ENCODE measurements at places on chromosomes 5 and 9. TPM values are rescaled to one million over a fixed set of nuclear protein-coding genes. Genes with fewer than 3 reads are reported as not detected.

The HRH2 gene
- not detected for total RNA-seq

The COMMD10 gene
- total RNA-seq = 35.8 TPM

The HSD17B3 gene
- not detected for total RNA-seq

The STKLD1 gene
- 0.28 TPM for total RNA-seq

The OLFM1 gene
- total RNA-seq = 0.36 TPM

The TRAF2 gene
- 6.6 TPM for total RNA-seq

The ASS1 gene
- 31.1 TPM for total RNA-seq

GRCh38 chr9:121273064-121273775 lies 5.3 kb downstream of the GSN start:
- H3K27ac ChIP-seq = no peak overlapping the region
- H3K36me3 ChIP-seq = peaks cover 2% of the 10 kb centered on the region
- H3K27me3 ChIP-seq = no peaks in the 10 kb centered on the region
- H3K4me1 ChIP-seq = peaks cover 36% of the 10 kb centered on the region

DNA sequence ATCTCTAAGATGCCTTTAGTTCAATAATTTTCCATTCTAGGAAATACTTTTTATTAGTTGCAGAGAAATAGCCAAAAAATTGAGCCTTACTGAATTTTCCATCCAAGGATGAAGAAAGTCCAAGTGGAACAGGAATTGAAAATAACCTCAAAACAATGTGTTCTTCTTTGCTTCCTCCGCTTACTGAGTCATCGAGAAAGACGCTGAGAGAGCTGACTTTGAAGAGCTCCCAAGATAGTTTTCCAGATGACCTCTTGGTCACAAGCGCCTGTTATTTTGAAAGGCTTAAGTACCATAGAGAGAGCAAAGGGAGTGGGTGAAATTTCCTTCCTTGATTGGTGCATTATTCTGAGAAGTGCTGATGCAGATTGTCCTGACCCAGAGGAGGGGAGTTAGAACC lies 253.5 kb upstream of the ATP10B start:
- no peak overlapping the region for H3K4me3 ChIP-seq
- no peaks in the 10 kb centered on the region for H3K27me3 ChIP-seq
- H3K4me1 ChIP-seq = no peaks in the 10 kb centered on the region
- H3K27ac ChIP-seq = no peak overlapping the region
- no peak for DNase-seq
- H3K36me3 ChIP-seq = no peaks in the 10 kb centered on the region

DNA sequence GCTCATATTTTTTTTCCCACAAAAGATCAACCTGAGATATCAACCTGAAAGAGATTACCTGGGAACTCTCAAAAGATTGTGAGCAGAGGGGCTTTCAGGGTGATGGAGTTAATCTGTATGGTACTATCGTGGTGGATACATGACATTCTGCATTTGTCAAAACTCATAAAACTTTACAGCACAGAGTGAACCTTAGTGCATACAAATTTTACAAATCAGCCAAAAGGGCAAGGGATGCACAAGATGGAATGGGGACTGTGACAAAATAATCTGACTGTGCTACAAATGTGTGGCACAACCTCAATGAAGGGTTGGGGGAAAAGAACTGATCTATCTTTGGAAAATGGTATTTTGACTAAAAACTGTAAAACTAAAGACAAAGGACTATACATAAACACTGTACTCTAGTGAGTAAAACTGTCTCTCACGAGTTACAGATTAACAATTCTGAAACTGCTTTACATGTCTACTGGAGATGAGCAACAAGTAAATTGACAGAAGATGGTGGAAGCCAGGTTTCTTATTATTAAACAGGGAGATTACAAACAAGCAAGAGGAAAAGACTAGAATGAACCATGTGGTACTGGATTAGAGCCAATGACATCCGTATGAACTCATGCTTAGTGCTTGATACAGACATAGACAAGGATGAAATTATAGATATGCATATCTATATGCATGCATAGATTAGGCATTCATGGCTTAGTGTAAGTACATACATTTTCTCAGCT lies 24.8 kb upstream of the RLN1 start:
- no peaks in the 10 kb centered on the region for H3K27me3 ChIP-seq
- no peak overlapping the region for H3K27ac ChIP-seq

- no peaks in the 10 kb centered on the region for H3K27me3 ChIP-seq
- no peaks in the 10 kb centered on the region for H3K4me1 ChIP-seq
- DNase-seq = no peak
- no peak overlapping the region for H3K4me3 ChIP-seq
- no peak overlapping the region for H3K27ac ChIP-seq
Observed at GRCh38 chr9:78994471-78994870, 577.3 kb upstream of the TLE4 start.

DNA sequence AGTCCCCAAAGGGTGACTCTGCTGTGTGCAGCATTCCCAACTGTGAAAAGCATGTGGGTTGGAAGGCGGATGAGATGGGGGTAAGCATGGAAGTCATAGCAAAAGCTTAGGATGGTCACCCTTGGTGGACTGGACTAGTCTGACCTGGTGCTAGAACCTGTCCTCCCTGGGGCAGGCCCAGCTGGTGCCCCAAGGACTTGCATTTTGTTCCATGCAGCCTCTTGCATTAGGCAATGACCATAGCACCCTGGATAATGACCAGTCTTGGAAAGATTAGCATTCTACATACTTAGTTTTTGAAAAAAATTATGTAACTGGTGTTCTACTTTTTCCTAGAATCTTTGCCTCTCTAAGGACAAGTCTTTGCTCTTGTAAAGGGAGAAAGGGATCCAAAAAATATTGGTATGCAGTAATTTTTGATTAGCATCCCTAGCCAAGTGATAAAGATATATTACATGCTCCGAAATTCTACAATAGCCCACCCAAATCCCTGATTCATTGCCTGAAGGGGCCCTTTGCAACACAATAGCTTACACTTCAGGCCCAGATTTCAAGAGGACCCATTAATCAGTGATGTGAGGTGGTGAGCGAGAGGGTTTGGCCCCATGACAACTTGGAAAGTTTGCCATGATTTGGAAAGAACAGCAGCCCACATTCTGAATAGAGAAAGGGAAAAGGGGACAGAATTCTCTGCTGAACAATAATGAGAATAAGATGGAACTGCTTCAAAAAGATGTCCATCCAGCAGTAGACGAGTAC lies 93.3 kb upstream of the CD180 start:
- H3K27ac ChIP-seq = no peak overlapping the region
- H3K36me3 ChIP-seq = no peaks in the 10 kb centered on the region
- H3K4me3 ChIP-seq = no peak overlapping the region
- H3K4me1 ChIP-seq = peaks cover 3% of the 10 kb centered on the region

- peaks cover 24% of the 10 kb centered on the region for H3K36me3 ChIP-seq
- no peak overlapping the region for H3K4me3 ChIP-seq
- DNase-seq = peak; percentile 97
- H3K27ac ChIP-seq = peak overlapping the region; percentile 85
Observed at GRCh38 chr9:137083394-137084004, 3.3 kb upstream of the MAN1B1 start.

- no peaks in the 10 kb centered on the region for H3K36me3 ChIP-seq
- H3K27me3 ChIP-seq = no peaks in the 10 kb centered on the region
- H3K27ac ChIP-seq = peak overlapping the region; percentile 14
- H3K4me1 ChIP-seq = peaks cover 6% of the 10 kb centered on the region
Observed at GRCh38 chr5:122915717-122916461, 70.5 kb downstream of the SNX24 start.

DNA sequence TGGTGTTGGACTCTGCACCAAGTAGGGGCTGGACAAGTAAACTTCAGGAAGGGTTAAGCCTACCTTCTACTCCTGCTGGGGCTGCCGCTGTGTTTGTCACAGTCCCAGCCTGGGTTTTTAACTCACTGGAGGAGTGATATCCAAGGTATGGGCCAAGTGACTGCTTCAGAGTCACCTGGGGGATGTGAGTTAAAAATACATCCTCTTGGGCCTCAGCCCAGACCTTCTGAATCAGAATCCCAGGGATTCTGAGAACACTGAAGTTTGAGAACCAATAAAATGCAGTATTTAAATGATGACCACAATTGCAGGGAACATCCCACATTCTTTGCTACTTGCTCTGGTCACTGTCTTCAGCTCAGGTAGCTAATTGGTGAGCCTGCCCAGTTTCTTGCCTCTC lies 95.1 kb upstream of the DNAH5 start:
- peak overlapping the region; percentile 98 for H3K27ac ChIP-seq
- peaks cover 49% of the 10 kb centered on the region for H3K4me1 ChIP-seq
- H3K27me3 ChIP-seq = no peaks in the 10 kb centered on the region
- H3K4me3 ChIP-seq = no peak overlapping the region
- no peaks in the 10 kb centered on the region for H3K36me3 ChIP-seq
- DNase-seq = peak; percentile 84

DNA sequence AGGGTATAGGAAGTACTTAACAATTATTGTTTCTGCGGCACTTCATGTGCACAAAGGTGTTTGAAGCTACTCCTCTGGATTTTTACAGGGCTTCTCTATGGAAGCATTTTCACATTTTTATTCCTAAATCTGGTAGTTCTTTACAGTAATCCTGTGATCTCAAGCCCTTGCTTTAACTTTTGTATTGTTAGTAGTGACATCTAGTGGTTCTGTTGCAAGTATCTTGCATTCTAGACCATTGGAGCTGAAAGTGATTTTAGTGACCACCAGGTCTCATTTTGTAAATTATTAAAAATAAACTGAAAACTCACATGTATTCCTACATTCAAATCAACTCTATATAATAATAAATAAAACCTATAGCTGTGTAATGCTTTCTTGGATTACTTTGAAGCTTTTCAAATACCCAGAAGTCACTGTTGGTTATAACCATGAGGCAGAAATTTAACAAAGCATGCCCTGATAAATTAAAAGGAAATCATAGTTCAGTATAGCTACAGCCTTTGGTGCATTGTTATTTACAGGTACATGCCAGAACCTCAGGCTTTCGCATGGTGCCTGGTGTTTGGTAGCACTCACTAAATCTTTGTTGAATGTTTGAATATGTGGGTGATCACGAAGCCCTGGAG lies 18.9 kb downstream of the RPS23 start:
- no peaks in the 10 kb centered on the region for H3K36me3 ChIP-seq
- H3K27me3 ChIP-seq = no peaks in the 10 kb centered on the region
- no peak overlapping the region for H3K4me3 ChIP-seq
- peaks cover 1% of the 10 kb centered on the region for H3K4me1 ChIP-seq

GRCh38 chr5:25579111-25579510 lies 934.3 kb upstream of the CDH10 start:
- H3K36me3 ChIP-seq = no peaks in the 10 kb centered on the region
- no peaks in the 10 kb centered on the region for H3K27me3 ChIP-seq
- no peak for DNase-seq
- no peak overlapping the region for H3K27ac ChIP-seq

DNA sequence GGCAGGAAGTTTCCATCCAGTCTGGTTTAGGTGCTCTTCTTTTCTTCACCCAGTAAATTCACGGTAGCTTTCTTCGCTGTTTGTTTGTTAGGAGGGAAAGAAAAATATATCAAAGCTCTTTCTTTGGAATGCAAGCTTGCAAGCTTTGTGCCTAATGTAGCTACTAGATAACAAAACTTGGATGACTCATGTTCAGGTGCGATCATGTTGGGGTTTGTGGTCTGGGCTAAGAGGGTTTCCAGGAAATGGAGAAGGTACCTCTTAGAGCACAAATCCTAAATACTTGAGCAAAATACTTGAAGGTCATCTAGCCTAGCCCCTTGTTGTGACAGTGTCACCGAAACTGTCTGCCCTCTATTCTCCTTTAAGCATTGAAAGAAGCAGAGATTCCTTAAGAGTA lies 17.7 kb downstream of the SRP19 start:
- DNase-seq = peak; percentile 46
- no peaks in the 10 kb centered on the region for H3K27me3 ChIP-seq
- H3K27ac ChIP-seq = no peak overlapping the region
- H3K4me3 ChIP-seq = no peak overlapping the region
- H3K4me1 ChIP-seq = 0 out of 2 replicates have a peak, but pooled peaks cover 2% of the 10 kb centered on the region
- peaks cover 34% of the 10 kb centered on the region for H3K36me3 ChIP-seq

DNA sequence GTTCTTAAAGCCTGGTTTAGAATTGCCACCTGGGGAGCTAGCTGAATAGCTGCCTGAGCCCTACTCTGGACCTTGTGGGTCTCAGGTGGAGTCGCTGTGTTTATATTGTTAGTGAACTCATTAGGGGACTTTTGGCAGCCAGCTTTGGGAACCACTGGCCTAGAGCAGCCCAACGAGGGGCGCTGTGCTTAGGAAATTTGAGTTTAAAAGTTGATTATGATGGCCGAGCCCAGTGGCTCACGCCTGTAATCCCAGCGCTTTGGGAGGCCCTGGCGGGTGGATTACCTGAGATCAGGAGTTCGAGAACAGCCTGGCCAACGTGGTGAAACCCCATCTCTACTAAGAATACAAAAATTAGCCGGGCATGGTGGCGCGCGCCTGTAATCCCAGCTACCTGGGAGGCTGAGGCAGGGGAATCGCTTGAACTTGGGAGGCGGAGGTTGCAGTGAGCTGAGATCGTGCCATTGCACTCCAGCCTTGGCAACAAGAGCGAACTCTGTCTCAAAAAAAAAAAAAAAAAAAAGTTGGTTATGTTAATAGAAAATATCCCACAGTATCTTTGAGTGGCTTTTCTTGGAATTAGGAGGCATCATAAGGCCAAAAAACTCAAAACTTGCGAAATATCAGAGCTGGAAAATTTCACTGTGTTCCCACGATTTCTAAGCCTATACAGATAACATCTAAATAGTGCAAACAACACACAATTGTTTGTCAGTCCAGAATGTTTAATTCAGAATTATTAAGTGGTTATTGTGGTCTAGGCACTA lies 809 bp downstream of the MCCC2 start:
- H3K4me3 ChIP-seq = peak overlapping the region; percentile 76
- no peaks in the 10 kb centered on the region for H3K27me3 ChIP-seq
- H3K36me3 ChIP-seq = no peaks in the 10 kb centered on the region
- peaks cover 2% of the 10 kb centered on the region for H3K4me1 ChIP-seq
- H3K27ac ChIP-seq = peak overlapping the region; percentile 73
- no peak for DNase-seq

DNA sequence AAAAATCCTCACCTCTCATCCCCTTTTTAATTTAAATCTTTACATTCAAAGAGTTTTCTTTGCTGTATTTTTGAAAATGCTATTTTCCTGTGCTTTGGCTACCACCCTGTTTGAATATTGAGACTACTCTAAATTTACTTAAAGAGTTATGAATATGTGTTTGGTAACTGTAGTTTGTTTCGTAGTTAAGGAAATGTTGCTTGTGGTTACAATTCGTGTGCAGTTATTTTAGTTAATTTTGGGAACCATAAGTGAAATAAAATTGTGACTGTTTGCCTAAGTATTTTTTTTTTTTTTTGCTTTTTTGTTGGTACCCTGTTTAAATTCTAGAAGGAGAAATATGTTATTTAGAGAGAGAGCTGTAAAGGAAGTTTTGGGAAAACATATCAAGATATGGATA lies 78.7 kb downstream of the XRCC4 start:
- no peak for DNase-seq
- no peaks in the 10 kb centered on the region for H3K36me3 ChIP-seq
- no peak overlapping the region for H3K27ac ChIP-seq
- no peaks in the 10 kb centered on the region for H3K27me3 ChIP-seq
- H3K4me3 ChIP-seq = no peak overlapping the region
- H3K4me1 ChIP-seq = no peaks in the 10 kb centered on the region

DNA sequence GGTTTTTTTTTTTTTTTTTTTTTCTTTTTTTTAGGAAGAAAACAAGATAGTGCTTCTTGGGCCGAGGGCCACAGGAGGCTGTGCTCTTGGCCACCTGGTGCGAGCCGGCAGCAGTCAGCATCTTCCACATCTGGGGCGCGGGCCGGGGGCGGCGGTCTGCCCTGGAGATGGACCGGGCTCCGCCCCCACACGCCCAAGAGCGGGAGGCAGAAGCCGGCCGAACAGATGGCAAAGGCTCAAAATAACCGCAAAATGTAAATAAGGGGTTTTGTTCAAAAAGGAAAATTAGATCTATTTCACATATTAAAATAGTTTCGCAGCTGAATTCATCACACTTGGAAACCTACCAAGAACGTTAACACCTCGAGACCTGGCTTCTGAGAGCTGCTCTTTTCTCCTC lies 51.5 kb upstream of the UBAC1 start:
- no peak overlapping the region for H3K4me3 ChIP-seq
- peaks cover 20% of the 10 kb centered on the region for H3K4me1 ChIP-seq
- H3K36me3 ChIP-seq = peaks cover 21% of the 10 kb centered on the region
- DNase-seq = peak; percentile 15

Data from IMR-90 (cell line).